Kidney (tissue), 22 donors: ENCODE measurements at places on chromosomes 13 and 19. TPM values are rescaled to one million over a fixed set of nuclear protein-coding genes. Genes with fewer than 3 reads are reported as not detected.

DNA sequence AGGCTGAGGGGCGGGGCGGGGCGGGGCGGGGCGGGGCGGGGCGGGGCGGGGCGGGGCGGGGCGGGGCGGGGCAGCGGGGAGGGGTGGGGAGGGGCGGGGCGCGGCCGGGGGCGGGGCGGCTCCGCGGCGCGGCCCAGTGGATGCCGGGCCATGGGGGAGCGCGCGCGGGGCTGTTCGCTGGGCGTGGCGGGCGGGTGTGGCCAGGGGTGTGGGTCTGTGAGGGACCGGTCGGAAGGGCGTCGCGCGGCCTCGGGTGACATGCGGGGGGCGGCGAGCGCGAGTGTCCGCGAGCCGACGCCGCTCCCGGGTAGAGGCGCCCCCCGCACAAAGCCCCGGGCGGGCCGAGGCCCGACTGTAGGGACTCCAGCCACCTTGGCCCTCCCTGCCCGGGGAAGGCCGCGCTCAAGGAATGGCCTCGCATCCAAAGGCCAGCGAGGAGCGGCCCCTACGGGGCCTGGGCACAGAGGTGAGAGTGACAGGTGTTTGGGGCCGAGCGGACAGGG is at the start of gene ZFP28:
Gene ZFP28, plus strand, starts transcription at position 188 of the 503 bp plus-strand sequence. Its CDS starts 71 bp downstream, at position 259.
- DNase-seq = no peak
- H3K27ac ChIP-seq = peak within 1 kb of the TSS; percentile 92

GRCh38 chr13:28410096-28410495 is 84.8 kb downstream of the FLT1 start:
- no peak for DNase-seq
- no peaks in the 10 kb centered on the region for H3K36me3 ChIP-seq
- no peak overlapping the region for H3K4me3 ChIP-seq
- no peak overlapping the region for H3K27ac ChIP-seq
- no peaks in the 10 kb centered on the region for H3K27me3 ChIP-seq
- H3K4me1 ChIP-seq = no peaks in the 10 kb centered on the region

DNA sequence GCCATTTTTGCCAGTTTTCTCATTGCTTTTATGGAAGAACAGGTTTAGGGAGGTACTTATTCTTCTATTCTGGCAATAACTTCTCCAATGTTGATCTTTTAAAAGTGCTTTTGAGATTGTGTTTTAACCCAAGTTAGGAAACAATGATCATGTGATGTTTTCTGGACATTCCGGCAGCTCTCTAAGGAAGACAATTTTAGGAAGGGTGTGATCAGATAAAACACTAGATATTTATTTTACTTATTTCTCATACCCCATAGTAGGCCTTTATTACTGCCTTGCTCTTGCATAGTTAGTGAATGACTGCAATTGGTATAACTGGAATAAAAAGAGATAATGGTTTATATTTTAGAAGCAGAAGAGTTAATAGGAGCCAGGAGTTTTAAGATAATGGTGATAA is 68.4 kb upstream of the SPATA13 start:
- H3K36me3 ChIP-seq = no peaks in the 10 kb centered on the region
- no peaks in the 10 kb centered on the region for H3K27me3 ChIP-seq
- H3K4me3 ChIP-seq = no peak overlapping the region

DNA sequence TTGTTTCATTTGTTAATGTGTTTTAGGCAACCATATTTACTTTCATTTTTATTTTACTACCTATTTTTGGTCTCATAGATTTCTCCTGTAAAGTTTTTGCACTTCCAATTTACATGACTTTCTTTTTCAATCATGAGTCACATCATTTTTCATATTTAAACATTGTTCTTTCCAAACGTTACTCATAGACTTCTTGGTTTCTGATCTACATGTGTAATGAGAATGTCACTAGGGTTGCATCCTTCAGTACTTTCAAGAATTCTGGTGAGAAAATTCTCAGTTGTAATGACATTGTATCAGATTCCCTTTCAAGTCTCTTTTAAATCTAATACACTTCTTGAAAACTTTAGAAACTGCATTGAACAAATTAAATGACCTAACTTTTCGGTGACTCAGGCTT is 991.7 kb downstream of the EFNB2 start:
- no peaks in the 10 kb centered on the region for H3K4me1 ChIP-seq
- H3K4me3 ChIP-seq = no peak overlapping the region
- H3K27me3 ChIP-seq = no peaks in the 10 kb centered on the region
- H3K36me3 ChIP-seq = no peaks in the 10 kb centered on the region
- no peak for DNase-seq

DNA sequence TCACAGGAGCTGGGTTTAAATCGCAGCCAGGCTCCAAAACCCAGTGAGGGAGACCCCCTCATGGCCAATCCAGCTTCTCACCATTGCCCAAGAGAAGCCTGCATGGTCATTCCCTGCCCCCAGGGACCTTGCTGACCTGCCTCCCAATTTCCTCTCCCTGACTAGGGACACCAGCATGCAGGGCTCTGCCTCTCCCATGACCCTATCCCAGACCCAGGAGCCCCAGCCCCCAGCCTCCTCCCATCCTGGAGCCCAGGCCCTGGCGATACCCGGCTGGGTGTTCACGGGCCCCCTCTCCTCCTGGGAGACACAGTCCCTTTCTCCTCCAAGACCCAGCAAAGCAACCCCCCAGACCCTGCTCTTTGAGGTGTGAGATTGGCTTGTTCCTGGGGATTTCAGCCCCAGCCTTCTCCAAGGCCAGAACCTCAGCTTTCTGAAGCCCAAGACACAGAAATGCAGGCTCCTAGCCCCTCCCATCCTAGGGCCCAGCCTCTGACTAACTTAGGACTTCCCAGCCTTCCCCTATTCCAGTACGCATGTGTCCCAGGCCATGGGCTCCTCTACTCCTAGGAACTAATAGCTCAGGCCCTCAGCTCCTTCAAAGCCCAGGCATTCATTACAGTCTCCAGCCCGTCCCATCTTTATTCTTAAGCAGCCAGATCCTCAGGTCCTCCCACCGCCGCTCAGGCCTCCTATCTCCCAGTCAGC is 1.1 kb downstream of the GYS1 start:
- peak; percentile 72 for DNase-seq
- no peaks in the 10 kb centered on the region for H3K4me1 ChIP-seq
- peak overlapping the region; percentile 72 for H3K4me3 ChIP-seq

DNA sequence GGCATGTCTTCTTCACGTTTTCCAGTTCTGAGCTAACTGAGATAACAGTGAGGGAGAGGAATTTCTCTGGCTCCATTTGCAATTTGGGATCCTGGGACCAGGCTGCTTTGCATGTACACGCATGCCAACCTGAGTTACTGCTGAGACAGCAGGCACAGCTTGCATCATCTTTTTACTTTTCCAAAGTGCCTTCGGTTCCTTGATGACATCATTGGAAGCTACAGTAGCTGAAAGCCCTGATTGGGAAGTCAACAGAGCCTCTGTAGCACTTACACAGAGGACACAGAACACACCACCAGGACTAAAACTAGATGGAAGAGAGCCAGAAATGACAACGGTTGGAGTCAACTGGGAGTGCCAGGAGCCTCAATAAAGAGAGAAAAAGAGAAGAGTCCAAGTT is 399.1 kb upstream of the GPC6 start:
- no peak overlapping the region for H3K27ac ChIP-seq
- no peaks in the 10 kb centered on the region for H3K4me1 ChIP-seq
- H3K4me3 ChIP-seq = no peak overlapping the region
- no peak for DNase-seq
- no peaks in the 10 kb centered on the region for H3K36me3 ChIP-seq
- H3K27me3 ChIP-seq = no peaks in the 10 kb centered on the region

DNA sequence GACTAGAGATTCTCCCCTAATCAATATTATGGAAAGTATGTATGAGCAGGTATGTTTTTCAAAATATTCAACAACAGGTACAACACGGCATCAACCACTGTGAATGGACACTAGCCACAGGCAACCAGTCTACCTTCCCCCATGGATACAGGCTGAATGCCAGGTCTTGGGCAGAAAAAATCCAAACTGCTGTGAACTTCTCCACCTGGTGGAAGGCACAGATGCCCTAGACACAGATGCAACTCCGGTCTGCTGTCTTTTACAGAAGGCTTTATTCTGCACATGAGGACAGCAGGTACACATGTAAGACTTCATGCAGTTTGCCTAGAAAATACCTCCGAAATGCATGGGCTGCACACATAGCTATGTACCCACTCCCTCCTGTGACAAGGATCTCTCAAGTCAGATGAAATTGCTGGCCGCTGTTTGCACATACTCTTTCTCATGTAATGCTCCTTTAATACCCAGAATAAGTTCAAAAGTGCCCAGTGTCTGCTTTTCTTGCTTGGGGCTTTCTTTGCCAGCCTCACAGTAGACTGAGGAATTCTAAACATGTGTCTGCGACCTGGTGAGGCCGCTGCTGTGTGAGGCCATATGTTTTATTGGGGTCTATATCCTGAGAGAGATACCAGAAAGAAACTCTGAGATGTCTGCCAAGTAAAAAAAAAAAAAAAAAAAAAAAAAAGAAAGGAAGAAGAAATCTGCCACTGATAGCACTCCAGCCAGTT is 325.9 kb downstream of the FOXO1 start:
- H3K36me3 ChIP-seq = no peaks in the 10 kb centered on the region
- no peaks in the 10 kb centered on the region for H3K27me3 ChIP-seq
- no peak for DNase-seq
- no peak overlapping the region for H3K27ac ChIP-seq
- H3K4me1 ChIP-seq = peaks cover 12% of the 10 kb centered on the region
- H3K4me3 ChIP-seq = no peak overlapping the region

- H3K27me3 ChIP-seq = no peaks in the 10 kb centered on the region
- no peaks in the 10 kb centered on the region for H3K36me3 ChIP-seq
- no peak overlapping the region for H3K27ac ChIP-seq
- no peak for DNase-seq
- H3K4me1 ChIP-seq = no peaks in the 10 kb centered on the region
- no peak overlapping the region for H3K4me3 ChIP-seq
Observed at GRCh38 chr13:70612881-70613280, 504.6 kb upstream of the KLHL1 start.

- H3K4me3 ChIP-seq = no peak overlapping the region
- no peaks in the 10 kb centered on the region for H3K4me1 ChIP-seq
- no peaks in the 10 kb centered on the region for H3K36me3 ChIP-seq
- no peak overlapping the region for H3K27ac ChIP-seq
- no peak for DNase-seq
- peaks cover 2% of the 10 kb centered on the region for H3K27me3 ChIP-seq
Observed at GRCh38 chr19:33299051-33299688, 3.2 kb downstream of the CEBPA start.

The LILRA6 gene
- not detected for polyA plus RNA-seq

The YJEFN3 gene
- polyA plus RNA-seq = 3.1 TPM

The DBP gene
- polyA plus RNA-seq = 20.4 TPM
